ENCODE measurements at places on chromosomes 6 and 20.
A peak's percentile ranks its signal among the peaks of the same experiment; 100 is the strongest.

GRCh38 chr6:35049156-35049735 lies 91.9 kb downstream of the TCP11 start:
- DNase-seq: no peak

DNA sequence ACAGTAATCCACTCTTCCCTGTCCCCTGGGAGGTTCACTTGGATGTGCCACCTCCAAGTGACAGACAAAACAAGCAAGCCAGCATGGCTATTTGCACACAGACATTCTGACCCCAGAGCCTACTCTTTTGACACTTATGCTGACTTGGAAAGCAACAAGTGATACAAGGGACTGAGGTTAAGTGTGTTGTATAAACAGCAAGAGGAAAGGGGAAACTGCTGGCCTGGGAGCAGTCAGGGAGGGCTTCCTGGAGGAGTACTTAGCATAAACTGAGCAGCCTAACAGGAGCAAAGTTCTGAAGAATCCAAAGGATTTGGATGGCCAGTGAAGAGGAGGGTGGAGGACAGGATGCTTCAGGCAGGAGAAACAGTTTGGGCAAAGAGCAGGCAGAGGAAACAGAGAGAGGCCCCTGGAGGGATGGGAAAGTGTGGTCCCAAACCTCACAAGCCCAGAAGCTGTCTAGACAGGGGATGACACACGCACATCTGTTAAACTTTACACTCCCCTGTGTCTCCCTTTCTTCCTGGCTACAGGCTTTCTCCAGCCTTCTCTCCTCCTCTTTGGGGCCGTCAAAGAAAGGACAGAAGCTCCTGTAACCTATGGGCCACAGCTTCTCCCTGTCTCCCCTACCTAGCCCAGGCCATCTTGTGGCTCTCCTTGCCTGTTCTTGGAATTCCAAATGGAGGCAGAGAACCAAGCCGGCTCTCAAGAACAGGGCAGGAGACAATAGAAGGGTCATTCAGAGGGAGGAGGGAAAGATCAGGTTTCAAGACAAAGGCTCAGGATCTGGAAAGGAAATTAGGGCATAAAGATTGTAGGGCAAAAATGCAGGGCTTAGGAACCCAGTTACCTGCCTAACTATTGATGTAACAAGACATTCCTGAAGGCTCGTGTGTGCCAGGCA lies 19.3 kb downstream of the SULF2 start:
- no peak for DNase-seq

GRCh38 chr6:157892363-157892877 lies 69.4 kb downstream of the SNX9 start:
- no peak for DNase-seq

GRCh38 chr6:96604420-96604819 lies 41.5 kb downstream of the FHL5 start:
- DNase-seq: no peak

DNA sequence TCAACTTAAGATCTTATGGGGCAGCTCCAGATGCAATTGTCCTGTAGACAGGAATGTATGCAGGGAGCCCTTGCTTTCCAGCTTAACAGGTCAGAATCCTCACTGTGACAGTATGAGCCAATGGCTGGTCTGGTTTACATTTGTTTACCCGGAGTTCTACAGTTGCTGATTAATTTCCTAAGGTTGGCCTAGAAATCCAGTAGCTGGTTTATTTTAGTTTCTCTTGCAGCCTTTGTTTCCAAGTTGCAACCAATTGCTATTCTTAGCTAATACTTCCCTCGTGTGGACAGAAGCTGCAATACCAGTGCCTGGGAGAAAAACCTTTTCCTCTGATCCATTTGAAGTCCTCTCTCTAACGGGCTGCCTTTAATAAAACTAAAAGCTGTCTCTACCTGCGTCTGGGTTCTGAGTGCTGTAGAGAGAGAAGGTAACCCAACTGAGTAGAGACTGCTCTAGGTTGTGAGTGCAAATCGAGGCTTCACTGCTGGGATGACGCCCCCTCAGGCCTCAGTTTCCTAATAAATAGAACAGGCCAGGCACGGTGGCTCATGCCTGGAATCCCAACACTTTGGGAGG lies 45.9 kb downstream of the ZNF217 start:
- peak; percentile 89 for DNase-seq

GRCh38 chr6:44530910-44531234 lies 143.4 kb downstream of the CDC5L start:
- DNase-seq: no peak

GRCh38 chr6:2016040-2016439 lies 229.4 kb downstream of the GMDS start:
- no peak for DNase-seq

GRCh38 chr6:11366934-11367637 lies 134.6 kb upstream of the NEDD9 start:
- DNase-seq: peak; percentile 43

DNA sequence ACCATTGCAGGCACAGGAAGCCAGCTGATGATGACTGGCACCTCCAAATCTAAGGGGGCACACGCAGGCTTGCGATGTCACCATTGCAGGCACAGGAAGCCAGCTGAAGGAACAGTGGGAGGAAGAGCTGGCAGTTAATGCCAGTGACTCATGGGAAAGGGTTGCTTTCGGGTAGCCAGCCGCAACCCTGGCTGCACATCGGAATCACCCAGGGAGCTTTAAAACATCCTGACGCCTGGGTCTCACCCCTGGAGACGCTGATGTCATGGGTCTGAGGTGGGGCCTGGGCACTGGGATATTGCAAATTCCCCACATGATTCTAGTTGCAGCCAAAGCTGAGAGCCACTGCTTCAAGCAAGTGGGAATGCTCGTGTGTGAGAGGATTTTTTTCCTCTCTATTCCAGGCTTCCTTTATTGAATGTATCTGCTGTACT lies 16.1 kb upstream of the CCN6 start:
- peak; percentile 96 for DNase-seq

DNA sequence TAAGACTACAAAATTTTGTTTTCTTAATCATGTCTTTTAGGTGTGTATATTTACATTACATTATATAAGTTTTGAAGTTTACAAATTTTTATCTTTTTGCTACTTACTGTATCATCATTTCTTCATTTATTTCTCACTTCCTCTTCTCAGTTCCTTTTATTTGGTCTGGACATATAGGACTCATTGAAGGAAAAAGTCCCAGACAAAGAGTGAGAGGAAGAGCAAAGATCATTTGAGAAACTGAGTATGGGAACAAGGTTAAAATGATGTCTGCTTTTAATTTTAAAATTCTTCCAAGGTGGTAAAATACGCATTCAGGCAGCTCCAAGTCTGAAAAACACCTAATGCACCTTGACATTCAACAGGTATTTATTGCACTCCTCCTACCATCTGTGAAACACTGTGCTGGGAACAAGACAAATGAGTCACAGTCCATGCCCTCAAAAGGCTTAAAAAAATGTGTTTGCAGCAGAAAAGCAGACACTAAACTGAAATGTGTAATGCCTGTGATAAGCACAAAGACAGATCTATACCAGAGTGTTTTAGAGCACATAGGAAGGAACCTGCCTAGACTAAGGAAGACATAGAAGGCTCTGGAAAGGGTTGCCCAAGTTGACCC lies 63.2 kb downstream of the PKIB start:
- DNase-seq: no peak

DNA sequence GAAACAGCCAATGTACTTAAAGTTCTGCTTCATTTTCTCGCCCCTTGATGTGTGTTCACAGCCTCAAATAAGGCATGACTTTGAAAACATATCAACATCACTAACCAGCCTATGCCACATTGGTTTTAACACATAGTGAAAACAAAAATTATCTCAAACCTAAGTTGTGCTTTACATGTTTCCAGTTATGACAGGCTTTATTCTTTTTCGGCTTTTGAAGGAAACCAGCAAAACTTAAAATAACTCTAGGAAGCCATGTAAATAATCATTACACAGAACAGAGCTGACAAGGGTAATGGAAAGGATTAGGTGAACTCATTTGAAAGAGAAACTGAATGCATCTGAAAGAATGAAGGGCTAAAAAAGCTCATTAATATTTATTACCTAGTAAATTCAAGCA lies 42.1 kb downstream of the BMP5 start:
- DNase-seq: no peak

DNA sequence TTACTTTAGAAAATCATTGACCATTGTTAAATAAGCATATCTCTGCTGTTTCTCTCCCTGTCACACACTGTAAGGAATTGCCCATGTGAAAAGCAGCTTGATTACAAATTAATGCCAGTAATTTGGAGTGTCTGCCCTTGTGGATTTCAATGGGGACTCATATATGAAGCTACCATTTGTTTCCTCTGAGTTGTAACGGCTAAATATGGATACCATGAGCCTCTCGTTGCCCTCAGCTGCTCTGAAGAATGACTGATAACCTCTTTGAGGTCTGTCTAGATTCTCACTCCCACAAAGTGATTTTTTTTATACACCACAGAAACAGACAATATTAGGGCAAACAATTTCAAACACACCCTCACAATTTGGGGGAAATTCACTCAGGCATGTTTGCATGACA lies 40.0 kb upstream of the MAFB start:
- no peak for DNase-seq

DNA sequence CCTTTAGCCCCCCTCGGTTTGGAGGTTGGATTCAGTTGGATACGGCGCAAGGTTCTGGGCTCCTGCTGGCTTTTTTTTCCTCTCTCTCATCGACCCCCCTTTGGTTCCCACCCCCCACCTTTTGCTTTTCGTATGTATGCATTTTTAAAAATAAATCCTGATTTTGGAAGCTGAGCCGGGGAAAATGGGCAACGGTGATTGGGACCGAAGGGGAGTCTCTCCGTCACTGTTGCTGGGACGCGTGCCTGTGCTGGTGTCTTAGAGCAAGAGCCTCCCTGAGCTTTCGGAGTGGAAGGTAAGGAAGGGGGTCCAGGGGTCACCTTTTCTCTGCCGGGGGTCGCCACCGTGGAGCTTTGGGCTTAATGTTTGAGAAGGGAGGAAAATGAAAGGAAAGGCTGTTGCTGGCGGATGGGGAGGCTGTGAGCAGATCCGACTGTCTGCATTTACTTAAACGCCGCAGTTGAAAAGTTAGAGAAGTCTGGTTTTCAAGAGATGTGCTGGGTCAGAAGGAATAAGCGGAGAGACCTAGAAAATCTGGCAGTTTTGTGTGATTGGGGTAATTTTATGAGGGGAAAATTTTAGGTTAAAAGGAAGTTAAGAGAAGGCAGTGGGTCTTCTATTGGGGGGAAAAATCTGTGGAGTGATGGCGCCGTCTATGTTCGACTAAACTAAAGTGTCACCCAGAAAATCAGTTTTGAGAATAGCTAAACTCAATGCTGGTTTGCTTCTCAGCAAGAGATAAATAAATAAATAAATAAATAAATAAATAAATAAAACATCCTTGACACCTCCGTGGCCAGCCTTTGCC lies 828 bp downstream of the ADGRB3 start:
- no peak for DNase-seq

DNA sequence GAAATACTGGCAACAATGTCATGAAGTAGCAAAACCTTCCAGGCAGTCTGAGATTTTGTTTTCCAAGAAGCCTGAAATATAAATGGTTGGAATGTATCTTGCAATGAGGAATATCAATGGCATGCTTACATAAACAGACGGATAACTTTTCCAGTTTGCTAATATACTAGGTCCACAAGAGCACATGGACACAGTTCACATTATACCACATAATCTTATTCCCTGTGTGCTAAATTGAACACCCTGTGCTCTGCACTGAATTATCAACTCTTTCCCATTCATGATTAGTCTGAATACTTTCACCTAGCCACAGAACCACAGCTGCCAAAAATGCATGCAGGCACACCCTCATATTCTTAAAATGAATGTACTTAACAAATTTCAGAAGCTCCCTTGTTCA lies 274.3 kb downstream of the COL12A1 start:
- DNase-seq: peak; percentile 69
